ENCODE measurements at places on chromosomes 2 and 18.

DNA sequence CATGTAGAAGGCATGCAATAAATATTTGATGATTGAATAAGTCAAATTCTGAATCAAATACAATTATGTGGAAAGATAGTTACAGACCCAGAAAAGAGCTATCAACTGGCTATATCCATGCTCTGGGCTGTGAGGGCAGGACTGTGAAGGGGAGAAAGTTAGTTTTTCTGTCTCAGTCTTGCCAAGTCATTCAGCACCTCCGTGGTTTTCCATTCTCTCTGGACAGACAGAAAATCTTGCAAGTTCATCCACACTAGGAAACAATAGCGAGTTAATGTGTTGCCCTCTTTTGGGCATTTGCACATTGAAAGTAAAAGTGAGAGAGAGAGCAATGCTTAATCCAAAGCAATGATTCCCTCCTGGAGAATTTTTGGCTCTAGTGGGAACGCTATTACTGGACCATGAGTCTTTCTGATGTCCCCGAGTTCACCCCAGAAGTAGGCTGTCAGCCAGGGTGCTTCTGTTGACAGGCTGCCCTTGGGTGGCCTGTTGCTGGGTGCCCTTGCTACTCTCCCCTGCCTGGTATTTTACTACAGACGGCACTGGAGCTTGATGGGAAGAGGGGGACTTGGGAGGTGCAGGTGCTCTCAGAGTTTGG lies 238.3 kb downstream of the LOXHD1 start:
- DNase-seq = no peak

DNA sequence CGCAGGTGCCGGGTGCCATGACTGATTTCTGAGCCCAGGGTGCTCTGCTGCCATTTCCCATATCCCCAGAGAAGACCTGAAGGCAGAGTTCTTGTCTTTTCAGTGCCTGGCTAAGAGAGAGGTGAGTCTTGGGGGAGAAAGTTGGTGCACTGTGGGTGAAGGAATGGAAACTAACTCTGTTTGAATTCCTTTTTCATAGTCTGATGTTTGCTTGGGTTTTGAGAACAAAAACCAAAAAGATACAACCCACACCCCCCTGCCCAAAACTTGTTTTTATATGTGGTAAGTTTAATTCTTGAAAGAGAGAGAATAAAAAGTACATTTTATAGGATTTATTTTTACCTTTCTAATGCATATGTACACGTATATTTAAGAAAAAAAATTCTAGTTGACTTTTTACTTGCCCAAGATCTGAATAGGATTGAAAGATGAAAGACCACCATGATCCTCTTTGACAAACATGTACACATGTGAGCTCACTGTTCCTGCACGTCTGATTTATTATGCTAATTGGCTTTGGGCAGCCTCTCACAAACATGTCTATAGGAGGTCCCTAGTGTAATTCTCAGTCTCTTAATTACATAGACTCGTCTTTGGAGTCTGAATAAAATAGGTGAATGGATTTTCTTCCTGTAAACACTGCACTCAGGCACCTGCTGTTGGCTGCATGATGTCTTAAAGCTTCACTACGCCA lies 46.3 kb downstream of the ARL4C start:
- no peak for DNase-seq

- no peak for DNase-seq
These were observed 139.2 kb upstream of the COL3A1 start for GRCh38 chr2:188835006-188835405.

DNA sequence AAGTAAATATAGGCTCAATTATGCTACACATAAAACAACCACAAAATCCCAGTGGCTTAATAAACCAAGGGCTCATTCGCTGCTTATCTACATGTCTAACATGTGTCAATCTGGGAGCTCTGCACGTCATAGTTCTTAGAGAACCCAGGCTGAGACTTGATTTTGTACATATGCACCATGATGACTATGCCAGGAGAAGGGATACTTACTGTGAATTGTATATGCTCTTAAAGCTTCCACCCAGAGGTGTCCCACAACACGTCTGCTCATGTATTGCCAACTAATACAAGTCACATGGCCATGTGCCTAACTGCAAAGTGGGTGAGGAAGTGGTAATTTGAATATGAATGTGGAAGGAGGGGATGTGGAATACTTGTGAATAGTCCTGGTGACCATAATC lies 262.1 kb downstream of the CPS1 start:
- no peak for DNase-seq
